ENCODE measurements at places on chromosomes 7 and 10. TPM values are rescaled to one million over a fixed set of nuclear protein-coding genes. Genes with fewer than 3 reads are reported as not detected.

DNA sequence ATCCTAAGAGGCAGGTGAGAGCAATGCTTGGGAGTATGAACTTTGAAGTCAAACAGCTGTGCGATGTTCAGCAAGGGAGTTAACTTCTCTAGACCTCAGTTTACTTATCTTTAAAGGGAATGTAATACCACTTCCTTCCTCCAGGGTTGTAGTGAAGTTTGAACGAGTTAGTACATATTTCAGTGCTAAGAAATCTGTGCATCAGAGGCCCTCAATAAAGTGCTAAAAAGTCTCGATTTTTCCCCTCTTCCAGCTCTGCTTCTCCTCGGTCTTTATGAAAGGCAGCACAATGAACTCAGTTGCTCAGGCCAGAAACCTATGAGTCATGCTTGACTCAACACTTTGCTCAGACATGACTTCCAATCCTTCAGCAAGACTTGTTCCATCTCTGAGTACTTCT lies 418.9 kb downstream of the MDFIC start:
- no peak for DNase-seq

- no peak for DNase-seq
These were observed 167.7 kb downstream of the MAGI2 start for GRCh38 chr7:79285756-79286155.

GPER1 gene
- 6.4 TPM for polyA plus RNA-seq

CPVL gene
- 50.6 TPM for polyA plus RNA-seq

PPP1R17 gene
- not detected for polyA plus RNA-seq

ELOVL3 gene
- 2.5 TPM for polyA plus RNA-seq

GRCh38 chr10:76911184-76911583 lies 726.4 kb downstream of the KCNMA1 start:
- no peak for DNase-seq

DNA sequence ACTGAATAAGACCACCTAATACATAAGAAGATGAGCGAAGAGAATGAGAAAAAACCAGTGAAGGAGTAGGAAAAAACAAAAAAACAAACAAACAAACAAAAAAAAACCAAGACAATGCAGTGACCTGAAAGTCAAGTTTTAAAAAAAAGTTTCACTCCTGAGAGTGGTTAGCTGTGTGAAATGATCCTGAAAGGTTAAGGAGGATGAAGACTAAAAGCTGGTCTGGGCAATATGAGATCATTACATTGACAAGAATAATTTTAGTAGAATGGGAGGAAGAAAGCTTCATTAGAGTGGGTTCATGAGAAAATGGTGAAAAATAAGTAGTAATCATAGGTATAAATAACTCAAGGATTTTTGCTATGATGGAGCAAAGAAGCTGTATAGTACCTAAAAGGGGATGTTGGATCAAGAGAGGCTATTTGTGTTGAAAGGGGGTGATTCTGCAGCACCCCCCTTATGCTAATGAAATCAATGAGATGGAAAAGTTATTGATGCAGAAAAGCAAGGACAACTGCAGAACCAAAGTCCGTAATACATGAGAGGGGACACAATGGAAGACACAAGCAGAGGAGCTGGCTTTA lies 80.2 kb downstream of the KMT2C start:
- no peak for DNase-seq

DNA sequence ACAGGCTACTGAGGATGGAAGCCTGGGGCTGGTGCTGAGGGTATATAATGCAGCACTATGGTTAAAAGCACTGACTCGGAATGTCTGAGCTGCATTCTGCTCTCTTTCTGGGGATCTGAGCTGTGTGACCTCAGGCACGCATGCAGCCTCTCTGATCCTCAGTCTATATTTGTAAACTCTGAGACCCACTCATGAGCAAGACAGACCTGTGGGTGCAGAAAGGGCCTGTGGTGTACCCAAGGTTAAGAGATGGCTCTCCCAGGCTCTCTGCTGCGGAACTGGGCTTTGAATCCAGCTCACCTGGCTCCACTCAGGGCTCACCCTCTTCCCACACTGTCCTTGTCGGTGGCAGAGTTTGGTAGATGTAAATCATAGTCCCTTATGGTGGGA lies 89.9 kb downstream of the CHST15 start:
- no peak for DNase-seq

- no peak for DNase-seq
These were observed 421.4 kb downstream of the SDK1 start for GRCh38 chr7:3722396-3722922.

- DNase-seq: no peak
These were observed 445.8 kb downstream of the PLXNA4 start for GRCh38 chr7:132130497-132130896.

TRIM73 gene
- polyA plus RNA-seq: 2.9 TPM

- no peak for DNase-seq
These were observed 23.4 kb downstream of the ARHGEF5 start for GRCh38 chr7:144378651-144379050.

DNA sequence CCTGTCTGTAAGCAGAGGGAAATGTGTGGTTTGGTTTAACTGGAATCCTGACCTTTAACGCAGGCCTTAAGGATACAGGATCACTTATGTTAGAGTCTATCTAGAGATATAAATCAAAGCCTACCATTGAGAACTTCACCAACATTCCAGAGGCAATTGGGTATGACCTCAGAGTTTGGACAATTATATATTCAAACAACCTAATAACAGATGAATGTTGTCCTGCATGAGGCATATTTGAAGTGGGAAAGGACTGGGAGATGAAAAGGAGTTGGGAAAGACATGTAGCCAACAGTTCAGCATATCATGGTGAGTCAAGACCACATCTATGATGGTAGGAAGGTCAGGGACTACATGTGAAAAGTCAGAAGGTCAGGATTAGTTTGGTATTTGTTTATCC lies 274.2 kb downstream of the DOCK4 start:
- no peak for DNase-seq

- no peak for DNase-seq
These were observed 7.0 kb downstream of the ANKMY2 start for GRCh38 chr7:16638282-16639280.

DNA sequence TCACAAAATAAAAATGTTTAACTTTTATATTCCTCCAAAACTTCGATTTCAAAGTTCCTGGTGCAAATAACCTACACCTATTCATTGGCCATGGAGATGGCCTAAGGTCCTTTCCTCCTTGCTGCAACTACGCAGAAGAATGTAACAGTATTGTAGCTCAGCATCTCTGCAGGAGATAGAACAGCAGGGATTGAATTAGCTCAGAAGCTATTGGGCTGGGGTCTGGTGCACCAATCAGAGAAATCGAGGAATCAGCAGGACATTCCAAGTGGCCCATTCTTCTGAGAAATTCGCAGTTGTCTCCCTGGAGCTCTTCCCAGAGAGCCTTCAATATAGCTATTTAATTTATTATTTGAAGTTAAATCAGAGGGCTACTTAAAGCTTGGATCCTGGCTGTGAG lies 560.6 kb downstream of the GATA3 start:
- DNase-seq: no peak

DNA sequence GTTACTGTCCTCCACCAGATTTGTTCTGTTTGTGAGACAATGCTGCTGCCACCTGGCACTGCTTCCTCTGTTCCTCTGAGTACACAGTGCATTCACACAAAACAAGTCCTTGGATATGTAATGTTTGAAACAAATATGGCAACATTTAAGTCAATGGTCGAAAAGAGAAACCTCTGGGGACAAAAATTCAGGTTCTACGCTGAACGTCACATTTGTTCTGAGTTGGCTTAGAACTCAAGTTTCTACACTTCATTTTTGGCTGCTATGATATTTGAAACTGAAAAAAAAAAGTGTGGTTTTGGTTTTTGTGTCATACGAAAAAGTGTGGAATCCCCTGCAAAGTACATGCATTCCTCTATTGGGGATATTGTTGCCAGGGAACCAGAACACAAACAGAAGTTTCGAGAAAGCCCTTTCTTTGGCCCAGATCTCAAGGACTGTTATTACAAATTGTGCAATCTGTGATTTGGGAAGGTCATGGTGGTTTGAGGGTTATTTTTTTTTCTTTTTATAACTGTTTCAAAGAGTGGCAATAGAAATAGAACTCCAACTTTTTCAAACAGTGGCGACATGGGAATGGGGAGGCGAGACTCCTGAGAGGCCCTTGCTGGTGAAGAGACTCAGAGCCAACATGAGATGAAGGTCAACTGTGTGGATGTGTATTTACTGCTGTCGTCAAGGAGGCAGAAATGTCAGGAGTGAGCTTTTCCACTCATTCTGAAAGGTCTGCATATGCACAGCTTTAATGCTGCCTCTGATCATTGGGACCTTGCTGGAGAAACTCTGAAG lies 127.5 kb downstream of the CUBN start:
- no peak for DNase-seq

GRCh38 chr7:134182078-134182477 lies 54.9 kb downstream of the LRGUK start:
- DNase-seq: no peak

- DNase-seq: no peak
These were observed 66.2 kb downstream of the FAM241B start for GRCh38 chr10:69696073-69696731.

DNA sequence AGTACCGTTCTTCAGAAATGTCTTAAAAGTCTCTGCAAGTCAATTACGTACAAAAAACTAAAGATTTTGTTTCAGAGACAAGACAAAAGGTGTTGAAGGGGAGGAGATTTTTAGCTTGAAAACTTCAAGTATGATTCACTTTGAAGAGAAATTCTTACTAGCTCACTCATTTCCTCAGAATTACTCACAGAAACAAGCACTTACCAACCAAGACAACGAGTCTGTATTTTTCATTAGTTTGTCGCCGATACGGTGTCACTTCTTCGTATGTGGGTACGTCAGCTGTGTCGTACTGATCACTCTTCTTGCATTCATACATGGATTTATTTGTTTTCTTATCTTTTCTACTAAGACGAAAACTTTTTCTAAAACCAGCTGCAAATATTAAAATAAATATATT lies 90.6 kb upstream of the ODAD2 start:
- DNase-seq: no peak

DNA sequence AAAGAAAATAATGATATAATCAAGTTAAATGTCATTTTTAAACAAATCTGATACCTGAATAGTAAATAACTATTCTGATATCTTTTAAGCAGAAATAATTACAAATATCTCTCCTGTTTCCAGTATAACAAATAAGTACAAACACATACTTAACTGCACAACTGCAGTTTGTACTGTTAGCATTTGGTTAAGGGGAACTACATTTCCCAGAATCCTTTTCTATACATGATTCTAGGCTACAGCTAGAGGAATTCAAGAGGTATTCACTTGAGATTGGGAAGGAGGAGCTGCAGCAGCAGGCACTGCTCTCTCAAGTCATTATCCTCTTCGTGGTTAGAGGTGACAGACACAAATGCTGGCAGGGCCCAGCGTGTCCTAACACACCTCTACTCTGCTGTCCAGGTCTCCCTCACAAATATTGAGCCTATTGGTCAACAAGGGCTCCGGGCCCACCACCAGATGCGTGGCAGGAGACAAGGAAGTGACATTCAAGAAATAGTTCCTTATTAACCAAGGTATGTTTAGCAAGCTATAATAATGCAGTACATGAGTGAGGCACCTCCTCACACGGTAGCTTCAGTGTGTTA lies 255.1 kb upstream of the MKLN1 start:
- no peak for DNase-seq

VAX1 gene
- polyA plus RNA-seq: not detected

ABCC2 gene
- polyA plus RNA-seq: 9.5 TPM

- no peak for DNase-seq
These were observed 13.5 kb upstream of the MGAM2 start for GRCh38 chr7:142098004-142098403.

DNA sequence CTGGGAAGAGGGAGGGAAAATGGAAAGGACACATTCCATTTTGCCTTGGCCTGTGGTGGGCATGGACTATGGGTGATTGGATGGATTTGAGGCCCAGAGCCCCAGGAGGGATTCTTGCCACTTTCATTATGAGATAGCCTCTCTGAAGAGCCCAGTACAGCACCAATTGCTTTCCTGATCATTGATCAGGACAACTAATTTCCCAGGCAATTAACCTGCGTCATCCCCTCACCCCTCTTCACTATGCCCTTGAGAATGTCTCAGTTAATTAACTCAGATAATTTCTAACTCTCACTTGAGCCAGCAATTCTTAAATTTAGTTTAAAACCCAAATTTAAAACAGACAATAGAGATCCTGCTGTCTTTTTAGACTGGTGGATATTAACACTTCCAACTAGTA lies 13.5 kb upstream of the PLEKHA1 start:
- DNase-seq: no peak

AGR3 gene
- polyA plus RNA-seq: 3.2 TPM

GRCh38 chr7:3175285-3175902 lies 125.7 kb upstream of the SDK1 start:
- DNase-seq: no peak

- no peak for DNase-seq
These were observed 133.1 kb downstream of the BBS9 start for GRCh38 chr7:33262476-33262875.

- DNase-seq: no peak
These were observed 55.7 kb upstream of the PTER start for GRCh38 chr10:16381083-16381482.

CCDC172 gene
- not detected for polyA plus RNA-seq

GRCh38 chr7:14242175-14242574 lies 252.7 kb upstream of the ETV1 start:
- DNase-seq: no peak

CADPS2 gene
- polyA plus RNA-seq: 58.1 TPM

OGDHL gene
- polyA plus RNA-seq: 39.7 TPM

- DNase-seq: no peak
These were observed 128.4 kb upstream of the SMIM30 start for GRCh38 chr7:113246738-113247137.

FOXI2 gene
- polyA plus RNA-seq: 2.3 TPM

- DNase-seq: no peak
These were observed 105.7 kb downstream of the ATE1 start for GRCh38 chr10:121822180-121822579.

CDK14 gene
- 38.5 TPM for polyA plus RNA-seq

DNA sequence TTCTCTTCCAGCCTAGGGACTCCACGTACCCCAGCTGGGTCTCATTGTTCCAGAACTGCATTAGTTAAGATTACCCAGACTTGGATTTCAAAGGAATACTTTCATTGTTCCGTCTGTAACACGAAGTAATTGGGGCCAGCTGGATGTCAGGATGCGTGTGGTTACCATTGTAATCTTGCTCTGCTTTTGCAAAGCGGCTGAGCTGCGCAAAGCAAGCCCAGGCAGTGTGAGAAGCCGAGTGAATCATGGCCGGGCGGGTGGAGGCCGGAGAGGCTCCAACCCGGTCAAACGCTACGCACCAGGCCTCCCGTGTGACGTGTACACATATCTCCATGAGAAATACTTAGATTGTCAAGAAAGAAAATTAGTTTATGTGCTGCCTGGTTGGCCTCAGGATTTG lies 21.0 kb downstream of the LRRC17 start:
- DNase-seq: peak; percentile 79

DNA sequence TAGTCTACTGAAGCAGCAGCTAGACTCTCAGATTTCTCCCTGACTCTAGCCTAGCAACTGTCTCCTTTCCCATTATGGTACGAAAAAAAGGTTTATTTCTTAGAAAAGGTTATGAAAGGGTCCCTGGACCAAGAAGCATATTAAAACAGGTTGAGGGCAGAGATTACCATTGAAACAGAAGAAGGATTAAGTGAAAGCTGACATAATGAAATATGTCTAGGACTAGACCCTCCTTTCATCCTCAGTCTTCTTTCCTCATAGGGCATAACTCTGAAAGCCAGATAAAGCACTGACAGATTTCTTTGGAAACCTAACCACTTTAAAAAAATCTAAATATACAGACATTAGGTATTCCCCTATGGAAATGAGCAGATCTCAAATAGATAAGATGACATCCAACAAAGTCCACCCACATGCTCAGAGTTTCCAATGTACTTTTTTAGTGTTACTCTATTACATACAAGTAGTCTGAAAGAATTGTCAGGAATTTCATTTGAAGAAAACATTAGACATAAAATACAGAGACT lies 58.6 kb downstream of the JMJD1C start:
- DNase-seq: no peak

GRCh38 chr10:125264757-125265578 lies 104.6 kb upstream of the CTBP2 start:
- no peak for DNase-seq
